ENCODE measurements at places on chromosomes 5 and 9.

DNA sequence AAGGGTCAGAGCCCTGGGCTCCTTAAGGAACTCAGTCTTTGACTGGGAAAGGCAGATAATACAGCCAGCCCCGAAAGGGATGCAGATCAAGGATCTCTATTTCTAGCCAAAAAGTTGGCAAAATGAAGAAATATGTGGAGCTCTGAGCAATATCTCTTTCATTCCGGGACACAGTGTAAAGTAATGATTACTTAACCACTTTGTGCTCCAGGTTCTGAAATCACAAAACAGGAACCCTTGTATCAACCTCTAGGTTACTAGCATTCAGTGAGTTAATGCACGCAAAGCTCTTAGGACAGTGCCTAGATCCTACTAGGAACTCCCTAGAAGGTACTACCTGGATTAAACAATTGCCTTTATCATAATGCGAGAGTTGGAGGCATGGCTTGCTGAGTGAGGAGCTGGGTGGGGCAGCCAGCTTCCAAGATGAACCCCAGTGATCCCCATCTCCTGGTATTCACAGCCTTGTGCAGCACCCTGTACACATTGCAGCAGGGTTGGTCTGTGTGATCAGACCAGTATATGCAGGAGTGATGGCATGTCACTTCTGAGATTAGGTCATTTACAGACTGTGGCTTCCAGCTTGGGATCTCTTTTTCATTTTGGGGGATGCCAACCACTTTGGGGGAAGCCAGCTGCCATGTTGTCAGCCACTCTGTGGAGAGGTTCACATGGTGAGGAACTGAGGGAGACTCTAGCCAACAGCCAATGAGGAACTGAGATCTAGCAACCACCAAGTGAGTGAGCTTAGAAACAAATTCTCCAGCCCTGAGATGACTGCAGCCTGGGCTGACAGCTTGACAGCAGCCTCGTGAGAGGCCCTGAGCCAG lies 103.1 kb upstream of the SLC44A1 start:
- no peak for DNase-seq

DNA sequence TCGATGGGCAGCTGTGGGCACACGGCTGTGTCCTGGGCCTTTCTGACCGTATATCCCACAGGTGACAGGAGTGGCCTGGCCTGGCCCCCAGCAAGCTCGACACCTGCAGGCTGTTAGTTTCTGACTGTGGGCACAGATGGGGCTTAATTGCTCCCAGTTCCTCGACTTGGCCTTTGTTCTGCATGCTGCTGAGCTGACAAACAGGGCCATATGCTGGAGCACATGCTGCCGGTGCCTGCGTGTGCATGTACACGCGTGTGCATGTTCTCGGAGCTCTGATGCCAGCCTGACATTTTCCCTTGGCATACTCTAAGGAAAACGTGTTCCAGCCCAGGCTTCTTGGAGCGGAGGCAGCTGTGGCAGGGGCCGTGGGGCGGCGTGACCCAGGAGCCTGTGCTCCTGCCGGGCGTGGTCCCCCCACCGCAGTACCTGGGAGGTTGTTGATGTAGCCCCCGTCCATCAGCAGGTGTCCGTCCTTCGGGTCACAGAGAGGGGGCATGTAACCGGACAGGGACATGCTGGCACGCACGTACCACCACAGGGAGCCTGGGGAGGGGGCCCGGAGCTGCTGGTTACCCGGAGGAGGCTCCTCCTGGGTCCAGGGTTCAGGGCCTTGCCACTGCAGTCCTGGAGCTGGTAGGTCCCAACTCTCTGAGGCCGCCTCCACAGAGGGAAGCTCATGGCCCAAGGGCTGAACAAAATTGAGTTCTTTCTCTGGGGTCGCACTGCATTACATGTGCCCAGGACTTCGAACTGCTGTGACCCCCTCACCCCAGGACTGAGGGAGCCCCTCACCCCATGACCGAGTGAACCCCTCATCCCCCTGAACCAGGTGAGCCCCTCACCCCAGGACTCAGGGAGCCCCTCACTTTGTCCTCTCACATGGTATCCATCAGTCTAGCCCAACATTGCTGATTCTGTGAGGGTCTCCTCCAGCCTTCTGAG lies 4.1 kb upstream of the NSMF start:
- no peak for DNase-seq

DNA sequence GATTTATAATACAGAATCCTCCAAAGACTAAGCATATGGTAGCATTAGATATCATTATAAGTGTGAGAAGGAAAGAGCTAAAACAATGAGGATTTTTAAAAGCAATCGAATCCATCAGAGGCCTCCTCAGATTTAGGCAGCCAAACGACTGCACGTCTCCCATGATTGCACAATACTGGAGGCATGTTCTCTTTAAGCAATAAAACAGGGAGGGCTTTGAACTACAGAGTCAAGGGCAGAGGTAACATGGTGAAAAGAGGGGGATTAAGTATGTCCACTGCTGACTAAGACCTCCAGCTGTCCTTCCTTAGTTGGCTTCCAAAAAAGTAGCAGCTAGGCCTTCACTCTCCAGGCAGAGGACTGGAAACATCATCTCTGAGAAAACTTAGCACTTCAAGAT lies 298.7 kb upstream of the RGMB start:
- DNase-seq: no peak

- DNase-seq: no peak
Observed at GRCh38 chr5:61018062-61018461, 73.1 kb downstream of the NDUFAF2 start.

GRCh38 chr5:7321724-7322123 lies 74.2 kb upstream of the ADCY2 start:
- no peak for DNase-seq

DNA sequence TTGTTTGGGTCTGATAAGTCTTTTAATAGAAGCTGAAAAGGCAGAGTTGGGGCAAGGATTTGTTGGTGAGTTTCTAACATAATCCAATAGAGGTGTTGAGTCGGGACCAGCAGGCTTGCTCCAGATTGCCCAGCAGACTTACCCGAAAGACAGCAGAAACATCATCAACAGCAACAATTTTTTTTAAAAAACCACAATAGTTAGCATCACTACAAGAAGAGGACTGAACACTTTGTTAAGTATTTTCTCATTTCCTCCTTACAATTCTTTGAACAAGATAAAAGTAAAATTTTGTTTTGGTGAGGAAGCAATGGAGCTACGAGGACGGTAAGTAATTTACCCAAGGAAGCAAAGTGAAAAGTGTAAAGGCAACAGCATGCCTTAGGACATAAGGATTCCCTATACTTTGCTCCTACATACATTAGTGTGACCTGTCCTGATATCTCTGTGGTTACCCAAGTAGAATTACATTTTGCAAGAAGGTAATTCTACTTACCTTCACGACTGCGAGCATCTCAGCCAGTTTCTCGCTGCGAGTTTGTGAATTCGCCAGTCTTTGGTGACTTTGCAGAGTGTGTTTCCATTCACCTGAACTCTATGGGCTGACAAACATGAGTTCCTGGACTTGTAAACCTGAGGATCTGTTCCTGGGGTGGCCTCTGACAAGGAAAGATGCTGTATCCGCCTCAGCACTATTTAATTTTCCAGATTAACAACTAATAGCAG lies 13.2 kb downstream of the ITK start:
- DNase-seq: no peak

GRCh38 chr5:151052836-151053235 lies 28.0 kb downstream of the TNIP1 start:
- DNase-seq: no peak

GRCh38 chr5:95958310-95959014 lies 3.2 kb downstream of the ELL2 start:
- DNase-seq: no peak

- no peak for DNase-seq
Observed at GRCh38 chr5:160556846-160557245, 135.2 kb downstream of the PTTG1 start.

GRCh38 chr5:96067894-96068614 lies 106.4 kb upstream of the ELL2 start:
- DNase-seq: no peak

GRCh38 chr9:35395706-35396101 lies 94.2 kb upstream of the RUSC2 start:
- no peak for DNase-seq

DNA sequence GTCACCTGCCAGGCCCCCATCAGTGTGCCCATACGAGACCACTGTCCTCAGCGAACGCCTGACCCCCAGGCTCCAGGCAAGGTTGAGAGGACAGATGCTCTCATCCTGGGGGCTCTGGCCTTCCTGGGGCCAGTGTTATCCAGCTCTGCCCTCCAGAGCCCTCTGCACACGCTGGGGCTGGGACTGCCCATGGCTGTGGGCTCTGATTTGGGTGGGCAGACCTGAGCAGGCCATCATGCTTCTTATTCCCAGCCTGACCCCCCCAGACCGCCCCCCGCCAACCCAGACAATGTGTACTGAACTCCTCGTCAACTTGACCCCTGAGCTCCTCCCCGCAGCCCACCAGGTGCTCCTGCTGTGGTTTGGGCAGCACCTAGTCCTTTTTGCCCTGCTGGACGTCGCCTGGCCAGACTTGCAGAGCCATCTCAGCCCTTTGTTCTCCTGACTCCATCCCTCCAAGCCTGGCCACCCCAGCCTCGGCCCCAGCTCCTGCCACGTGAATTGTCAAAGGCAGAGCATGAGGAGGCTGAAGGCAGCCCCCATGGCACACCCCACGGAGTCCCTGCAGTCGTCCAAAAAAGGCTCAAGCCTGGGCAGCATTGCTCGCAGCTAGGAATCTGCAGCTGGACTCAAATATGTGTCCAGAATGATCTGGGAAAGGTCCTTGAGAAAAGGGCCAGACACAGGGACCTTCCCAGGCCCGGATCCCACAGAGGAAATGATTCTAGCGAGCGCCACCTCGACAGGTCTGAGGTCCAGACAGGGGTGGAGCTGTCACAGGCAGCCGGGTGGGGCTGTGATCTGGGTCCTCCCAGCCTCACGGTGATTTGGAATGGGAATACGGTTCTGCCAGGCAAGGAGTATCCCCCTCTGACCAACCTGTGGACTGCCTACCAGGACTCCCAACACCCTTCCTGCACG lies 87.0 kb downstream of the ADAMTS2 start:
- no peak for DNase-seq

GRCh38 chr5:71949772-71950171 lies 157.5 kb upstream of the MAP1B start:
- DNase-seq: no peak

Measured in activated T-helper 1 cell treated with Interleukin-2 at 50 U/mL for 16 hours (primary cell).